ENCODE measurements at places on chromosomes 11 and 22.
A peak's percentile ranks its signal among the peaks of the same experiment; 100 is the strongest.

- no peak for DNase-seq
These were observed 9.2 kb downstream of the LRRC32 start for GRCh38 chr11:76661306-76661751.

- DNase-seq = peak; percentile 84
These were observed 26.7 kb downstream of the CD44 start for GRCh38 chr11:35165423-35166368.

- no peak for DNase-seq
These were observed 99.0 kb downstream of the FAR1 start for GRCh38 chr11:13767471-13767870.

DNA sequence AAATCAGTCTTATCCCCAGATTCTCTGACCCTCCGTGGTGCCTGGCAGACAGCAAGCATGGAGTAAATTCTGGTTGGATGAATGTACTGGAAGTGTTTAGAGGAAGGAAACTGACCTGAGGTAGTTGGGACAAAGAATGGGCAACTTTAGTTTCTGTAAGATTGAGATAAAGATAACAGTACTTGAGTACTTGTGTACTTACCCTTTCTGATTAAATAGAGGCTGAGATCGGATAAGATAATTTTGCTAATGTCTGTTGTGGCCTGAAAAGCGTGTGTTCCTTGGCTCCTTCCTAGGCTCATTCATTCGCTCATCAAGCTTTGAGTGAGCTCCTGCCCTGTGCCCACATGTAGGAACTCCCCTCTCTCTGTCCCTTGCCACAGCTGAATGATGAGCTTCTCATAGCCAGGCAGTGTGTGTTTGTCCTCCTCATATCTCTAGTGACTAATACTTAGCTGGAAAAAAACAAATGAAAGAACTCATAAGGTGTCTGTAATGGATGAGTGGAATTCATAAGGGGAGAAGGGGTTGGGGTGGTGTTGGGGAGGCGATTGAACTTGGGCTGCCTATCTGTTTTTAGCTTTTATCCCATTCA lies 118.1 kb downstream of the DBX1 start:
- no peak for DNase-seq

DNA sequence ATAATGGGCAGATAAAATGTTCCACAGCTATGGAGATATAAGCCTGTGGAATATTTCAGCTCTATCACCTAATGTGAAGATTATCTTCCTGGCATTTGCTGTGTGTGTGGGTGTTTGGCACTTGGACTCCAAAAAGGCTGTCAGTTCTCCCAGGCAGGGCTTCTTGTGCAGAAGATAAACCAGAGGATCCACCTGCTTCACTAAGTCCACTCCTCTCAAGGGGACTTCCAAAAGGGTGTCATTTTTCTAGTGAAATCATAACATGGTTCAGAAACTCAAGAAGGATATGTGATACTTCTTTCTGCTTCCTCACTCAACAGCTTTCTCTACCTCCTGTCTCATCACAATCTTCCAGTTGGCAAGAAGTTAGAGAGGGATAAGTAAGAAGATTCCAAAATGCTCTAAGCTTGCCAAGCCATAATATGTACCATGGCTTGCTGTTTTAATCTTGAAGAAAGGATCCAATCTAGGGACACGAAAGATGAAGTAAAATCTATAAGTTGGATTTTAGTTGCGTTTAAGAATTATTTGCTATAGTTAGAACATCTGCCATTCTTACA lies 206.2 kb upstream of the MTMR2 start:
- DNase-seq = no peak

- DNase-seq = no peak
These were observed 103.9 kb downstream of the SEZ6L start for GRCh38 chr22:26273011-26273675.

- no peak for DNase-seq
These were observed 7.3 kb upstream of the BRSK2 start for GRCh38 chr11:1382429-1382828.

DNA sequence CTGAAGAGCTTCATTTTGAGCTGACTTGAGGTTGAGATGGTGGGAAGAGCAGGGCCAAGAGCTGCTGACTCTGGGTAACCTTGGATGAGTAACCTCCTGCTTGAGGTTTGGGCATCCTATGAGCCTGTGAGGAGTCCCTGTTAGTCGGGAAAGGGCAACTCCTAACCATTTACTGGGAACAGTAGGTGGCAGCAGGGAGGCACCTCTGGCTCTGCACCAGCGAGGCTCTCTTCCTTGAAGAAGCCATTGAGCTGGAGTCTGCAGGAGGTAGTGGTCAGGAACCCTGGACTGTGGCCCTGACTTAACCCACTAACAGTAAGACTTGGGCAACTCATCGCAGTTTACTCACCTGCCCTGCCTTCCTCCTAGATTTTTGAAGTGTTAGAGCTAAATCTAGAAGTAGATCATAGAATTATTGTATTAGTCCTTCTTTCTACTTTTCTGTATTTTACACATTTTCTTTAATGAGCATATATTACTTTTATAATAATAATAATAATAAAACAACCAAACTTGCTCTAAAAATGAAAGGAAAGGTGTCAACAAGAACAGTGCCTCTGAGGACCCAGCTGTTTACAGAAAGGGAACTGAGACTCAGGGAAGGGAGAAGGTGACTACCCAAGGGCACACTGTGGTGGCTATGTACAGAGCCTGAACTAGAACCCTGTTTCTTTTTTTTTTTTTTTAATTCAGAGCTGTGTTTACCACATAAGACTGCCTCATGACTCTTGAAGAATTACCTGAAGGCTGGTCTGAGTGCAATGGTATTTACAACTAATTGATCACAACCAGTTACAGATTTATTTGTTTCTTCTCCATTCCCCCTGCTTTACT lies 47.5 kb downstream of the MEI1 start:
- DNase-seq = peak; percentile 67

DNA sequence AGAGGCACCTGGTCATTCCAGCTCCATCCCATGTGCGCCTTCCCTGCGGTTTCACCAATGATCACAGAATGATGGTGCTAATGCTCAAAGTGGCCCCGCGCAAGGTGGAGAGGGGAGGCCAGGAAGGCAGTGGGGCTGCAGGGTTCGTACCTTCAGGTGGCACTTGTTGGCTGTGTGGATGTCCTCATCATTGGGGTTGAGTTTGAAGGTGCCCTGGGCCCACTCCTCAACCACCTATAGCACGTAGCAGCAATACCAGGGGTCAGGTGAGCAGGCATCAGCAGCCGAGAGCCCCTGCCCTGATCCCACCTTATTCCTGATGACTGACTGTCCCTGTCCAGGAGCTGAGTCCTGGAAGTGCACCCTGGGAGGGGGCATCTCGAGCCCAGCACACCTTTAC lies 20.6 kb upstream of the DRICH1 start:
- no peak for DNase-seq

GRCh38 chr11:47607380-47607779 lies 13.2 kb upstream of the C1QTNF4 start:
- DNase-seq = no peak

Measured in stimulated activated CD4-positive, alpha-beta T cell treated with anti-CD3 and anti-CD28 coated beads, Interleukin-2, amount 100 ng/mL, for 24 hours (primary cell).